ENCODE measurements at places on chromosomes 13 and 19. TPM values are rescaled to one million over a fixed set of nuclear protein-coding genes. Genes with fewer than 3 reads are reported as not detected.

- no peak overlapping the region for H3K27ac ChIP-seq
- H3K36me3 ChIP-seq = no peaks in the 10 kb centered on the region
- no peaks in the 10 kb centered on the region for H3K27me3 ChIP-seq
- H3K4me3 ChIP-seq = no peak overlapping the region
Observed at GRCh38 chr13:103187721-103188156, 121.5 kb upstream of the SLC10A2 start.

Gene TEX101
- polyA plus RNA-seq = not detected

Gene FFAR3
- not detected for polyA plus RNA-seq

GRCh38 chr19:13765395-13766094 lies 1.2 kb downstream of the MRI1 start:
- H3K4me1 ChIP-seq = peaks cover 9% of the 10 kb centered on the region
- H3K27me3 ChIP-seq = no peaks in the 10 kb centered on the region

- DNase-seq = no peak
- peaks cover 39% of the 10 kb centered on the region for H3K27me3 ChIP-seq
- H3K36me3 ChIP-seq = peaks cover 7% of the 10 kb centered on the region
Observed at GRCh38 chr19:10001899-10002298, 8.4 kb downstream of the COL5A3 start.

DNA sequence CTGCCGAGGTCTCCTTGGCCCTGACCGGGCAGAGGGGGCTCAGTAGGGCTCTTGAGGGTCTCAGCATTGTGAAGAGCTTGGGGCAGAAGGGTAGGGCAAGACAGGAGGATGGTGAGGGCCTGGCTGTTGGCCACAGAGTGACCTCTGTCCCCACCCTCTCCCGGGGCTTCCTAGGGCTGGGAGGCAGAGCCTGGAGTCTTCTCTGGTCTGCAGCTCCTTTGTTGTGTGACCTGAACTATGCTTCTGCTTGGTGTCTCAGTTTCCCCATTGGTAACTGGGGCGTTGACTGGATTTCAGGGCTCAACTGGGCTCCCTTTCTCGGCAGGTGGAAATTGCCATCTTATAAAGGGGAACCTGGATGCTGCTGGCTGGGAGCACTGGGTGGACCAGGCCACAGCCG lies 30.1 kb upstream of the PEPD start:
- H3K27ac ChIP-seq = no peak overlapping the region
- no peaks in the 10 kb centered on the region for H3K36me3 ChIP-seq
- H3K4me1 ChIP-seq = peaks cover 3% of the 10 kb centered on the region
- no peaks in the 10 kb centered on the region for H3K27me3 ChIP-seq

DNA sequence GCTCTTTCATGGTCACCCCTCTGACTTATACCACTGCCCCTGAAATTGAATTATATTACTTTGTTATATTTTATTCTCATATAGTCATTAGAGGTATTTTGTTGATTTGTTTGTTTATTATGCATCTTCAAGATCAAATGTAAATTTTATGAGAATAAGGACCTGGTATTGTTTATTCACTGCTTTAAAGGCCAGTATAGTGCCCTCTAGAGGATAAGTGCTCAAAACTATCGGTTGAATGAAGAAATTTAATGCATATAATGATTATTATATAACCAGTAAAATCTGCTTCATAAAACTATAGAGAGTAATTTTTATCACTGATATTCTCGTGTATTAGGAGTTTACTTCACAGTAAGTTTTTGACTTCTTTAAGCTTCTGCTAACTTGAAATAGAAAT lies 1401.9 kb downstream of the SLITRK1 start:
- no peaks in the 10 kb centered on the region for H3K36me3 ChIP-seq
- no peaks in the 10 kb centered on the region for H3K4me1 ChIP-seq
- H3K4me3 ChIP-seq = no peak overlapping the region
- DNase-seq = no peak
- H3K27me3 ChIP-seq = no peaks in the 10 kb centered on the region

GRCh38 chr13:63449550-63449949 lies 2033.9 kb upstream of the PCDH20 start:
- H3K27me3 ChIP-seq = no peaks in the 10 kb centered on the region
- no peak for DNase-seq
- no peak overlapping the region for H3K27ac ChIP-seq
- no peaks in the 10 kb centered on the region for H3K4me1 ChIP-seq

DNA sequence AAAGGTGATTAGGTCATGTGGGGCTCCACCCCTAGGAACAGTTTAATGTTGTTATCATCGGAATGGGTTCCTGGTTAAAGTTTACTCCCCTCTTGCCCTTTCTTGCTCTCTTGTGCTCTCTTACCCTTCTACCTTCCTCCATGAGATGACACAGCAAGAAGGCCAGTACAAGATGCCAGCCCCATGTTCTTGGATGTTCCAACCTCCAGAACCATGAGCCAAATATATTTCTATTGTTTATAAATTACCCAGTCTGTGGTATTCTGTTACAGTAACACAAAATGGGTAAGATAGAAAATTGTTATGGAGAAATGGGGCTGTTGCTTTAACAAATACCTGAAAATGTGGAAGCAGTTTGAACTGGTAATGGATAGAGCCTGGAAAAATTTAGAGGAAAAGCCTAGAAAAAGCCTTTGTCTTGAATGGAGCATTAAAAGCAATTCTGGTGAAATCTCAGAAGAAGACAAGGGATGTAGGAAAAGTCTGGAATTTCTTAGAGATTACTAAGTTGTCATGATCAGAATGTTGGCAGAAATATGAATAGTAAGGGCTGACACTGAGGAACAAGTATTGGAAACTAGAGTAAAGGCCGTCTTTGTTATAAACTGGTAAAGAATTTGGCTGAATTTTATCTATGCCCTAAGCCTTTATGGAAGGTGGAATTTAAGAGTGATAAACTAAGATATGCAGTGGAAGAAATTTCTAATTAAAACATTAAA lies 53.5 kb upstream of the TSC22D1 start:
- no peak overlapping the region for H3K4me3 ChIP-seq
- H3K27me3 ChIP-seq = peaks cover 33% of the 10 kb centered on the region
- no peaks in the 10 kb centered on the region for H3K36me3 ChIP-seq
- DNase-seq = no peak
- no peak overlapping the region for H3K27ac ChIP-seq

GRCh38 chr19:35030257-35031071 lies at the start of gene SCN1B:
TSS of gene SCN1B (plus strand) at chr19:35030470. CDS start at chr19:35030821, 351 bp downstream.
- H3K4me3 ChIP-seq = peak within 1 kb of the TSS; percentile 71
- H3K4me1 ChIP-seq = peaks cover 8% of the 10 kb centered on the region
- DNase-seq = no peak
- H3K27ac ChIP-seq = no peak within 1 kb of the TSS
- H3K27me3 ChIP-seq = peaks cover 44% of the 10 kb centered on the region

GRCh38 chr19:48443256-48443655 lies 2.5 kb upstream of the GRWD1 start:
- peaks cover 25% of the 10 kb centered on the region for H3K27me3 ChIP-seq
- peaks cover 2% of the 10 kb centered on the region for H3K36me3 ChIP-seq
- peaks cover 32% of the 10 kb centered on the region for H3K4me1 ChIP-seq
- DNase-seq = peak; percentile 15
- no peak overlapping the region for H3K4me3 ChIP-seq

DNA sequence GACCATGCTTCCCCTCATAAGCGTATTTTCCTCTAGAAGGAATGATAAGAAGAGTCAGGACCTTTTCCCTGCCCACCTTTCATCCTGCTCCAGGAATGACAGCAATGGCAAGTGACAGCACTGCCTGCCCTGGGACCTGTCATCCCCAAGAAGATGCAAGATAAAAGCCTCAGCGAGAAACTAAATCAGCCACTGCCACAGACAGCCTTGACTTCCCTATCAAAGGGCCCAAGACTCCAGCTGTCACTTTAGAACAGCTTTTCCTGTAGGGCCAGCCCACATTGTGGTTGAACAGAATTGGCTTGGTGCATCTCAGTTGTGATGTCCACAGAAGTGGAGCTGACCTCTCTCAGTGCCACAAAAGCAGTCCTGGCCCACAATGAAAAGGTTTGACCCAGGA lies 1.1 kb downstream of the RAB8A start:
- peaks cover 31% of the 10 kb centered on the region for H3K4me1 ChIP-seq
- no peaks in the 10 kb centered on the region for H3K27me3 ChIP-seq
- DNase-seq = no peak
- H3K4me3 ChIP-seq = peak overlapping the region; percentile 95

DNA sequence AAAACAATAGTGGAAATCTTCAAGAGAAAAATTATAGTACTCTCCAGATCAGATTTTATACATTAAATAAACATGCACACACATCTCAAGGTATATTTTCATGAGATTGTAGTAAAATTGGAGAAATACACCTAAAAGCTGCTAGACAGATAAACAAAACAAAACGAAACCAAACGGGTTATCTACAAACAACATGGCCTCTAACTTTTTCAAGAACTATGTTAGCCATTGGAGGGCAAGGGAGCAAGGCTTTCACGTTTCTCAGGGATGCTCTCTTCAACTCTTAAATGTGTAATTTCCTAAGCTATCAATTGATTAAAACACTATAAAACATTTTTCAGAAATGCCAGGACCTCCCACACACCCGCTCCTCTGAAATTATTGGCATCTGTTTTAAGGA lies 1262.4 kb upstream of the PCDH20 start:
- H3K27me3 ChIP-seq = no peaks in the 10 kb centered on the region
- no peak overlapping the region for H3K4me3 ChIP-seq
- no peaks in the 10 kb centered on the region for H3K36me3 ChIP-seq
- H3K4me1 ChIP-seq = no peaks in the 10 kb centered on the region
- H3K27ac ChIP-seq = no peak overlapping the region

- peaks cover 27% of the 10 kb centered on the region for H3K4me1 ChIP-seq
- H3K27me3 ChIP-seq = peaks cover 54% of the 10 kb centered on the region
- H3K27ac ChIP-seq = no peak overlapping the region
- DNase-seq = no peak
Observed at GRCh38 chr13:35470671-35471661, 5.5 kb downstream of the MAB21L1 start.

GRCh38 chr13:111458739-111459138 lies 138.3 kb downstream of the TEX29 start:
- H3K27ac ChIP-seq = no peak overlapping the region
- H3K4me1 ChIP-seq = peaks cover 9% of the 10 kb centered on the region
- no peak overlapping the region for H3K4me3 ChIP-seq
- no peak for DNase-seq

DNA sequence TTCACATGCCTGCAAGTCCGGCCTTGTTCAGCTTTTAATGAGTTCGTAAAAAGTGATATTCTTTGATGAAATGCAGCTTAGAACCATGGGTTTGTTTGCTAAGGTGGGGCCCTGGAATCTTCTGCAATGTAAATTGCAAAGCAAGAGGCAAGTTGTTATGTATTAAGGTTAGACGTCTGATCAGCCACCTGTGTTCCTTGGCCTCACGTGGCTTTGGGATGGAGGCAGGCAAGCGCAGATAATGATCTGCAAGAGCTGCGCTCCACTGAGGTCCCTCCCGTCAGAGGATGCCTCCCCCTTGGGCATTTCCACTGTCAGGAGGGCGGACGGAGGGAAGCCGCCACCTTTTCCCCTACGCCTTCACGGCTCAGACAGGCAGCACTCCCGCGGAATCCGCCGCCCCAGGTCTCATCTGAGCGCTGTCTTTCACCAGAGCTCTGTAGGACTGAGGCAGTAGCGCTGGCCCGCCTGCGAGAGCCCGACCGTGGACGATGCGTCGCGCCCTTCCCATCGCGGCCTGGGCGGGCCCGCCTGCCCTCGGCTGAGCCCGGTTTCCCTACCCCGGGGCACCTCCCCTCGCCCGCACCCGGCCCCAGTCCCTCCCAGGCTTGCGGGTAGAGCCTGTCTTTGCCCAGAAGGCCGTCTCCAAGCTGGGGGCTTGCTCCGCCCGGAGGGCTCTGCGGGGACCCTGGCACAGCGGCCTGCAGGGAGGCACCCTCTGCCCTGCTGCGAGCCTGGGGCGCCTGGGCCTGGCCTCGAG lies 110.9 kb downstream of the CRYL1 start:
- no peak overlapping the region for H3K4me3 ChIP-seq
- H3K27me3 ChIP-seq = no peaks in the 10 kb centered on the region
- DNase-seq = no peak
- no peak overlapping the region for H3K27ac ChIP-seq
- H3K4me1 ChIP-seq = peaks cover 7% of the 10 kb centered on the region
- peaks cover 7% of the 10 kb centered on the region for H3K36me3 ChIP-seq

DNA sequence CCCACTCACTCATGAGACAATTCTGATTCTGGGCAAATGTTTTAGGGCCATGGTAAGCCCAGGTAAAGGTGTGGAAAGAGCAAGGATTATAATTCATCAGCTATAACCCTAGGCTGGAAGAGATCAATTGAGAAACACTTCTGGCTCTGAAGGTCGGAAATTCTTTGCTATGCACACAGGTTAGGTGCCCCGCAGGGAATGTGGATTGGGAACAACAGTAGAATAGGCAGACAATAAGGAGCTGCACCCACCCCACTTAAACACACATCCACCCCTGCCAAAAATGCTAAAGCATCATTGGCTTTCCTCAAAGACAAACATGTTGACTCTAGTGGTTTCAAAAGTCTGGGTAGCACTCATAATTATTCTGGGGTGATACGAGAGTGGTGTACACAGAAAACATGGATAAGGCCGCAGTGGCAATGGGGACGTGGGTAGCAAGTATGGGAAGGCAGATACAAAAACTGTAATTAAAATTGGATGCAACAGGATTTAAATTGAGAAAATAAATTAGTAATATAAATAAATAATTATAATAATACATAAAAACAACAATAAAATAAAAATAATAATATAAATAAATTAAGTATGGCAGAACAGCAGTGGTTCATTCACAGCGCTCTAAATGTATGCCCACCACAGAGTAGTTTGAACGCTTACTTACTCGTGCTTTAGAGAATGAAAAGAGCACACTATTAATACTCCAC lies 8.6 kb downstream of the EFNB2 start:
- H3K27me3 ChIP-seq = peaks cover 66% of the 10 kb centered on the region
- no peak for DNase-seq
- no peaks in the 10 kb centered on the region for H3K36me3 ChIP-seq
- H3K4me3 ChIP-seq = no peak overlapping the region

Gene ZNF497
- 0.44 TPM for polyA plus RNA-seq

Gene APLP1
- polyA plus RNA-seq = not detected

GRCh38 chr19:32819419-32820400 lies 49.9 kb downstream of the SLC7A9 start:
- no peaks in the 10 kb centered on the region for H3K36me3 ChIP-seq
- peak overlapping the region; percentile 35 for H3K27ac ChIP-seq
- H3K4me1 ChIP-seq = peaks cover 6% of the 10 kb centered on the region
- H3K4me3 ChIP-seq = no peak overlapping the region

DNA sequence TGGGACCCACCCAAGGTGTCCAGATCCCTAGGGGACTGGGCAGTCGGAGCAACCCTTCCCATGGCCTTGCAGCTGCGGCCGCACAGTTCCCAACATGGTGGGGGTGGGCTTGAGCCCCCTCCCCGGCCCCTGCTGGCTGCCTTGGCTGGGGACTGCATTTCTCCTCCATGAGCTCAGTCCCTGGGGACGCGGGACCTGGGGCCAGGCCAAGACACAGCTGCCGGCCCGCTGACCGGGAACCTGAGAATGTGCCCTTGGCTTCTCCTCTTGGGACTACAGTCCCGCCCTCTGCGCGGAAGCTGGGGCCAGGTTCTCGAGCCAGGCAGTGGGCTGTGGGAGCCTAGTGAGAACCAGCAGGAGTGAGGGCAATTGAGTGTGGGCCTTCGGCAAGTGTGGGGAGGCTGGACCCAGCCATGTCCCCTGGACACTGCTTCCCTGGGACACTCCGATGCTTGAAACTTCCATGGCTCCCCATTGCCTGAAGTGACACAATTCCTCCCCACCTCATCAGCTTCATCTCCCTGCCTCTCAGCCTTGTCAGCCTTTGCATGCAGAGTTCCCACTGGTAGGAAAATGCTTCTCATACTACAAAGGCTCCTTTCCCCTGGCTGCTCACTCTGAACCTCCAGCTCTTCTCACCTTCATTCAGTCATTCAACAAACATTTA lies 13.1 kb upstream of the NOTCH3 start:
- no peaks in the 10 kb centered on the region for H3K27me3 ChIP-seq
- no peaks in the 10 kb centered on the region for H3K4me1 ChIP-seq
- no peak overlapping the region for H3K27ac ChIP-seq
- DNase-seq = no peak
